ENCODE measurements at places on chromosomes 5 and 9.

- DNase-seq, result no peak
Measured at GRCh38 chr5:14439087-14439871, 142.3 kb upstream of the OTULINL start.

DNA sequence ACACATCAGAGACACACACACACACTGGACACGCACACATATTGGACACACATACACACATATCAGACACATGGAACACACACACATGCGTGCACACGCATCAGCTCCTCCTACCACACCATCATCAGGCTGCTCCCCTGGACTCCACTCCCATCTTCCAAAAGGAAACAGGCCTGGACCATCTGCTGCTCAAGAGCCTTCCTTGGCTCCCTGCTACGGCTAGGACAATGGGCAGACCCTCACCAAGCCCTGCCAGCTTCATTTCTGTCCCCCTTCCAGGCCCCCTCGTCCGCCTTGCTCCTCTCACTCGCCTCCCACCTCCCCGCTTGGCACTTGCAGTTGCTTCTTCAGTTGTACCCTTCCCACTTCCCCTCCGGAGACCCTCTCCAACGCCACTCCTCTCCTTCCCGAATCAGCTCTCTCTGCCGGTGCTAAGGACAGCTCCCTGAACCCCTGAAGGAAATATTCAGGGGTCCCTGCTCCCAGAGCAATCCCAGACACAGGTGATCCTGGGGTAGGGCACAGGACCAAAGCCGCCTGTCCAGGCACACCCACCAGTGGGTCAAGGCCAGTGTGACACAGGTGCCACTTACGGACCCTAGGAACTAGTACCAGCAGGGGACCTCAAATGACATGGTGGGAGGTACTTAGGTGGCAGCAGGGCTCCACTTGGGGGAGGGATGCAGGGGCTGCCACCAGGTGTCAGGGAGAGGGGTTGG, 12.1 kb upstream of the LAMC3 start:
- DNase-seq, result no peak

DNA sequence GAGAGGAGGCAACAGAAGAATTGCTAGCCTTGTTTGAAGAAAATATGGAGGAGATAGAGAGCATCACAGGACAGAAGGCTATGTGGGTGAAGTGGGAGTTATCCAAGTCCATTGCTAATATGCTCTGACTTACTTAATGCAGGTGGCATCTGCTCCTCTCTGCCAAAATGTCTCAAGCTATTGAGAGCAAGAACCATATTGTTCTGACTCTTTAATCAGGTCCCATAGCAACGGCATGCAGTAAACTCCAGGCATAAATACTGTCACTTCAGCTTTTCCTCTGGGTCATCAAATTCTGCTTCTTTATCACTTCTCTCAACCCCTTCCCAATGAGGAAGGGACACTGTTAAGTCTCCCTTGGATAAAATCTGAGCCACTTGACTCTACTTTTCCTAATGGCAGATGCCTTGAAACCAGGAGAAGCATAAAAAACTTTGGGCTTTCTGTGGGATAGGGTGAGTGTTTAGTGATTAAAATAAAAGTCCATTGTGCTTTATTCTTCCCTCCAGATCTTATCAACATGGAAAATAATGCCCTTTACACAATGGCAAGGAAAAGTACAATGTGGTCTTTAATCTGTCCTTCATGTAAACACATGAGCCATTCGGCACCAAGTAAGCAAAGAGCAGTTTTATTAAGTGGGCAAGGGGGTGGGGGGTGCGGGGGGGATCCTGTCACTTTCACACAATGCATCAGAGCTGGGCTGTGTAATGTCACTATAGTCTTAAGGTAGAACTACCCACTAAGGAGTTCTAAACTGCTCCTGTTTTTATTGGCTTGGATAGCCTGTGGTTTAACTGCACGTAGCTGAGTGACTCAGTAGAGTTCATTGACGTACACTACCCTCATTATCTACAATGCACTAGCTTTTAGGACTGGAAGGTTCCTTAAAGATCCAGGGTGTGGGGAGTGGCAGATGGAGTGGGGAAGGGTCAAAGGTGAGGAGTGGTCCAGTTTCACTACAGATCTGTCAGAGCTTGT, 71.0 kb upstream of the TARS1 start:
- DNase-seq, result no peak

- DNase-seq, result no peak
Measured at GRCh38 chr5:74623006-74623611, 17.4 kb downstream of the ENC1 start.

GRCh38 chr5:150671509-150672236, 10.6 kb downstream of the MYOZ3 start:
- DNase-seq, result no peak

DNA sequence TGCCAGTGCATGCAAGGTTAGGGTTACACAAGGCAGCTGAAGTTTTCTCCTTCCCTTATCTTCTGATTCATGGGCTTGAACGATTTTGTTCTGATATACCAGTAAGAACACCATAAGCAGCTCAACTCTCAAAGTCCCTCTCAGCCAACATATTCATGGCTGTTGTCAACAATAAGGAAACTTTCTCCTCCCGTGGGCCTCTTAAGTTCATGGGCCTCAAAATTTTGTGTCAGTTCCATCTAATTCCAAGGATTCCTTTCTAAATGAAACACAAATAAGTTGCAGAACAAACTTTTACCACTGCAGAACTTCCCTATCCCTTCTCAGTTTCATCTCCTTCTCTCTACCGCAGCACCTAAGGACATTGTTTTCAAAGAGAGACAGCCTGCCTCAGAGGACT, 23.6 kb upstream of the CAST start:
- DNase-seq, result no peak

DNA sequence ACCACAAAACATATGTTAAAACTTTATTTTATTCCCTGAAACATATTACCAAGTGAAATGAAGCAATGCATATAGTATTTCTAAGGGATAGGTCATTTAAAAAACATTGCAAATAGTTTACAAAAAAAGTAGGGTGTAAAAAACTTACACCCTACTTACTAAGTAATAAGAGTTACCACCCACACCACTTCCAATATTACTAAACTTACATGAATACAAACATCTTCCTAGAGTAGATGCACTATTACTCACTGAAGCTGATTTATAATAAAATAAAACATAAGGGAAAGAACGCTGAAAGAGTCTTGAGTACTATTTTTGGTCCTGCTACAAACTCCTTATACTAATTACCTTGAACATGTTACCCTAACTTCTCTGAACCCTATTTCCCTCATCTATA, 289.4 kb downstream of the HINT1 start:
- no peak for DNase-seq

All from renal cortex interstitium (tissue), 15 donors.